ENCODE measurements at places on chromosomes 12 and 14.

GRCh38 chr12:9634177-9634803 lies 26.6 kb upstream of the KLRB1 start:
- DNase-seq = peak; percentile 89

GRCh38 chr12:82474798-82475184 lies 116.5 kb downstream of the METTL25 start:
- no peak for DNase-seq

DNA sequence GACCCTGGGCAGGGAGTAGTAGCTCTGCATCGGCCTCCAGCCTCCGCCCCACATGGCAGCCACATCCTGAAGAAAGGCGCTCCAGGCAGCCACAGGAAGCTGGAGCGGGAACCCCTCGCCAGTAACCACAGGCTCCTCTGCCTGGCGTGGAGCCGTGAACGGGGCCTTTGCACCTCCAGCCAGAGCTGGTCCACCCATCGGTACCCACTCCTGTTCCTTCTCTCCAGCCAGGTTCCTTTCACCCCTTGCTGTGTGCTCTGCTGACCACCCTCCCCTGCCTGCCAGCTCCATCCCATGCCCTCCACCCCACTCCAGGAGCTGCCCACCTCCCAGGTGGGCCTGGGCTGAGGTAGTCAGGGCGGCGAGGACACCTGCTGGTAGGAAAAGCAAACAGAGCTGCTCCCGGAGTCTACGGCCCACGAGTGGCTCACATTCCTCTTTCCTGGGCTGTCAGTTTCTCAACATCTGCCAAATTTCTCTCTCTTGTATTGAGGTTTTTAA lies 2.7 kb downstream of the TGFB3 start:
- DNase-seq = peak; percentile 10

GRCh38 chr14:22623047-22623446 lies 21.1 kb downstream of the OR6J1 start:
- no peak for DNase-seq

DNA sequence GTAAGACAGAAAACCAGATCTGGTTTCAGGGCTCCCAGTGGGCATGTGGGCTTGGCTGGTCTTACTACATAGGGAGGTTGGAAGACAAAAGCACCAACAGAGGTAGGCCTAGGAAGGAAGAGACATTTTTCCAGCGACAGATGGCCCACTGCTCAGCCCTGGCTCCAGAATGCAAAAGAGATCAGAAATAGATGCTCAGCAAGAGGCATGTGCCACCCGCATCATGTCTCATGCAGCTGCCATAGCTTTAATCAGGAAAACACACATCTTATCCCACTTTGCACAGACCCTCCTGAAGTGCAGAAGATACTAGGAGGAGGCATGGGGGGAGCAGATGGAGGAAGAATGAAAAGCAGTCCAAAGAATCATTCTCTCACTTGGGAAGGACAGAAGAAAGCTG lies 25.3 kb downstream of the VASH1 start:
- no peak for DNase-seq

GRCh38 chr12:105417732-105418131 lies 87.2 kb downstream of the C12orf75 start:
- no peak for DNase-seq

- no peak for DNase-seq
Observed at GRCh38 chr14:64149921-64150320, 144.2 kb downstream of the ESR2 start.

- peak; percentile 8 for DNase-seq
Observed at GRCh38 chr14:34461334-34462131, 507 bp downstream of the SPTSSA start.

DNA sequence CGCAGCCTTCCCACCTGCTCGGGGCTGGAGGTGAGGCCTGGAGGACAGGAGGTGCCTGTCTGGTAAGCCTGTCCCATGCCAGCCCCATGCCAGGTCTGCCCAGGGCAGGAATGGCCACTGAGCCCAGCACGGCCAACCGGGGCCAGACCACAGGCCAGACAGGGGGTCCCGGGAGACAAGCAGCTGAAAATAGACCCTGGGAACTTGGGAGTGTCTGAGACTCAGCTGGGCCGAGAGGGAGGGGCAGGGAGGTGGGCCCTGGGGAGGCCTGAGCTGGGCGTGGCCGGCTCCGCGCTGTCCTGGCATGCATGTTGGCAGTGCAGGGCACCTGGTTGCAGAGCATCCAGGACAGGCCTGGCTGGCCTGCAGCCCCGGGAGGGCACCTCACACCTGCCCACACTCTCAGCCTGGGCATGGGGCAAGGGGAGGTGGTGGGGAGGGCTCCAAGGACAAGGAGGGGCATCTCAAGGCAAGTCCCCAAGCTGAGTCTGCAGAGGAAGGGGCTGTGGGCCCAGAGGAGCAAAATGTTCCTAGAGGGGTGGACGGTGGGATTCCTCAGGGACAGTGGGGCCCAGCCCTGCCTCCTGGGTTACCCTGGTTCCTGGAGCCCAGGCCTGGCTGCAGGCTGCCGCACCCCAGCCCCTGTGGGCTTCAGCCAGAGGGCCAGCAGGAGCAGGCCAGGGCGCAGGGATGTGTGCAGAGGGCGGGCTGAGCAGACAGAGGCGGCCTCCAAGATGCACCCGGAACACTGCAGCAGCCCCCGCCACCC lies 3.2 kb upstream of the CRIP1 start:
- DNase-seq = no peak

DNA sequence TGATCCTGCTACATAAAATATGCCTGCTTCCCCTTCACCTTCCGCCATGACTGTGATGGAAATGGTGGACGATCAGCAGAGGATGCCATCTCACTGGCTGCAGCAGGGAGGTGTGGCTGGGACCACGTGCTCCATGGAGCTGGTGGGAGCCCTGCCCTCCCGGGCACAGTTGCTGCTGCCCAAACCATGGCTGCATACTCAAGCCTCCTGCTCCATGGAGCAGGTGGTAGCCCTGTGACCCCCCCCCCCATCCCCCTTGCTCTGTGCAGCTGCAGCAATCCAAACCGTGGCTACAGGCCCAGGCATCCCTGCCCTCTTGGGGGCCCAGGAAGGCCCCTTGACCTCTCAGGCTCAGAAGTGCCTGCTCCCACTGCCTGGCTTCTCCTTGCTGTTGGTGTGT lies 597.5 kb upstream of the LMO3 start:
- no peak for DNase-seq

- peak; percentile 11 for DNase-seq
Observed at GRCh38 chr12:112939761-112940381, 1.6 kb downstream of the OAS3 start.

GRCh38 chr14:95137804-95138167 lies 19.5 kb downstream of the DICER1 start:
- no peak for DNase-seq

DNA sequence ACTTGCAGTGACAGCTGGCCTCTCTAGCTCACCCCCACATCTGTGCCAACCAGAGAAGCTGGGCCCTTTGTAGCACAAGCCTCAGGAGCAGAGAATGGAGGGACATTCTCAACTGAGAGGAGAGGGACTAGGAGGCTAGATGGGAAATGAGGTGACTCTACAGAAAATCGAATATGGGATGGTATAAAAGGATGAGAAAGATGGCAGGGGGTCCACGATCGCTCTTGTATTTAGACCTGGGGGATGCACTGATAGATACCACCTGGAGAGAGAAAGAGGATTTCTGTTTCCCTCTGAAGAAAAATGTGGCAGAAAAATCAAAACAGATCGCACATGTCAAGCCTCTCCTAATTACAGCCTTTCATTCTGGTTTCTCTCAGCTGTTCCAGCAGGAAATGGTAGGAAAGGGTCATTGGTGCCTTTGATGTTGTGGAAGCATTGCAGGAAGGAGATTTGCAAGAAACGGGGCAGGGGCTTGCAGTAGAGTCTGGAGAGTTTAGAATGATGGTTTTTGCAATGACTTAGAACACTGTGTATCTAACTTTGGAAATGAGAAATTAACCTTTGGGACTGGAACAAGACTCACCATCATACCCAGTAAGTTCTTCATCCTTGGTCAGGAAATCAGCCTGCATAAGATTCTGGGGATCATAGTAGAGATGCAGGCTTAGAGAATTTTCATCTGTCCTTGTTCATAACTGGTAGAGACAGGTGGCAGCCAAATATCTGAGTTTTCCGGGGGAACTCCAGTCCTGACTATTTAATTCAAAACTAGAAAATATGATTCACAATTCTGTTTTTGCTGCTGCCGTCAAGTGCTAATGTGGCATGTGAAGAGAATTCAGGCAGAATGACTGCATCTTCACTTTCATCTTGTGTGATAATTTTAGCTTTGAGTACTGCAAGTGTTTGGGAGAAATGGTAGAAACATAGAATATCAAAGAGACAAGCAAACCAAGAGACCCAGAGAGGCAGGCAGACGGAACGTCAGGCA lies 98.8 kb downstream of the DAD1 start:
- DNase-seq = peak; percentile 45

DNA sequence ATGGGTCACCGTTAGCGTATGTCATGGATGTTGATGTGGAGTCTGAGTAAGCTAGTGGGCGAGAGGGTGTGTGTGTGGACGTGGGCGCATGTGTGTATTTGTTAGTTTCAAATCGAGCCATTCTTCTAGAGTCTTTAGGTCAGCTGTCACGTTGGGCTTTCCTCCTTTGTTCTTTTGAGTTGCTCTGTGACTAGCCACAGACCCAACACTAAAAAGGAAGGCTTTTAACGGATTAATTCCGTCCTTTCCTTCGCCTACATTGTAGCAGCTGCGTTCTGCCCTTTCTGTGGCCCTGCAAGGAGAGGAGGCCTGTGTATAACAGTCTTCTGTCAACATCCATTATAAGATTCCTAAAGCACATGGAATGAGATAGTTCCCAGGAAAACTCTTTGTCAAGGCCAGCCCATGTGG lies 117.2 kb upstream of the DNM1L start:
- DNase-seq = no peak

GRCh38 chr14:49984424-49984823 lies 91.5 kb downstream of the ARF6 start:
- DNase-seq = no peak

- no peak for DNase-seq
Observed at GRCh38 chr12:62320054-62320453, 59.9 kb downstream of the USP15 start.

- peak; percentile 64 for DNase-seq
Observed at GRCh38 chr14:50095895-50096294, 20.5 kb downstream of the VCPKMT start.

DNA sequence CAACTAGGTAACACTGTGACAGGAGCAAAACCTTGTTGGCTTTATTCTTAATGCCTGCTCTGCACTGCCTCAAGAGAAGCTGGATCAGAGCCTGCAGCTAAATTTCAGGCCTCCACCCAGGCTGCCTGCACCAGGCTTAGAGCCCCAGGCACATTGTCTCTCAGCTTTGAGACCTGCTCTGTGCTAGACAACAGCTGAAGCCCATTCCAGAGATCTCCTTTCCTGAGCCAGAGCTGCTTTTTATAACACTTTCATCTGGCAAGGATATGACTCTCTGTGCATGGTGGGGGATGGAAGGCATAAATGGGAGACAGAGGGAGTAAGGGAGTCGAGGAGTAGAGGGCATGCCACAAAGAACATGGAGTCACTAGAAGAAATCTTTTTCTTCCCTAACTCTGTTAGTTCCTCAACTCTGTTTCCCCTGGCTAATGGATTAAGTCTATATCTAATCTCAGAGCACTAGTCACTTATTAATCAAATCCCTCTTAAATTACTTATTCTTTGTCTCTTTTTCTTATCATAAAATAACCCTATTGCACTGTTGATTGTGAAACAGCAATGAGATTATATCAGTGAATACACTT lies 27.1 kb upstream of the LUM start:
- DNase-seq = no peak

GRCh38 chr12:67193704-67194103 lies 75.5 kb upstream of the CAND1 start:
- no peak for DNase-seq

- no peak for DNase-seq
Observed at GRCh38 chr12:93090731-93091172, 161.7 kb upstream of the EEA1 start.

- DNase-seq = peak; percentile 45
Observed at GRCh38 chr14:91310606-91311283, 66.2 kb upstream of the GPR68 start.

GRCh38 chr12:53551889-53552291 lies 44.6 kb upstream of the NPFF start:
- no peak for DNase-seq

GRCh38 chr12:126189856-126190255 lies 1124.6 kb downstream of the AACS start:
- no peak for DNase-seq

GRCh38 chr12:65296508-65297265 lies 18.2 kb downstream of the MSRB3 start:
- DNase-seq = no peak

GRCh38 chr14:77097006-77097699 lies 905 bp upstream of the CIPC start:
- no peak for DNase-seq

DNA sequence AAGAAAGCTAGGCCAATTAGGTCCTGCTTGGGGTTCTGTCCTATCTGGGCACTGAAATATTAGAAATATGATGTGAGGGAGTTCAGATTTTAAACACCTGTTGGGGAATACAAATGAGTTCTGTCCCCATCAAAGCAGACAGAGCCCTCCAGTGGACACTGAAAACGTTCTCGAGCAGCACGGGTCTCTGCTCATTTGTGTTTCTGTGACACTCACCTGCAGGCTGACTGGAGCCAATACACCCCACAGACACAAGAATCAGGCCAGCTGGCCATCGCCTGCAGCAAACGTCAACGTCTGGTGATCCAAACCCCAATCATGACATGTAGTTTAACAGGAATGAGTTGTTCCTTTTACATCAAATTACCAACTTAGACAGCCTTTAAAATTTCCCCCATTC lies 493.4 kb upstream of the TMEM132C start:
- DNase-seq = no peak

DNA sequence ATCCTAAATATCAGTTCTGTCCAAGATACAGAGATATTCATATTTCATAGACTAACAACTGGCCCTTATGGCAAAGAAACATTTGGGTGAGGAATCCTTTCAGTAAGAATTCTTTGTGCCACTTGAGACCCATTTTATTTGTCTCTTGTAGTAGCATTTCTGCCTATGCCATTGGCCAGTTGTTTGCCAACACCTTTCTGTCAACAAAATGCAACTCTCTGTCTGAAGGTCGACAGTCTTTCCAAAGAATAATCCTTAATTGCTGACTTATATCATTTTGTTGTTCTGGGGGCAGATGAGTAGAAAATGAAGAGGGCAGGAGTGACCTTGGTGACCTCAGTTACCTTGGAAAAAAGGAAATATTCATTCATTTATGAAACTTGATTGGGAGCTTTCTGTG lies 10.9 kb downstream of the IFT43 start:
- no peak for DNase-seq

GRCh38 chr14:72876710-72877063 lies 17.2 kb downstream of the DPF3 start:
- no peak for DNase-seq

GRCh38 chr12:88188180-88188579 lies 46.1 kb downstream of the TMTC3 start:
- DNase-seq = no peak

DNA sequence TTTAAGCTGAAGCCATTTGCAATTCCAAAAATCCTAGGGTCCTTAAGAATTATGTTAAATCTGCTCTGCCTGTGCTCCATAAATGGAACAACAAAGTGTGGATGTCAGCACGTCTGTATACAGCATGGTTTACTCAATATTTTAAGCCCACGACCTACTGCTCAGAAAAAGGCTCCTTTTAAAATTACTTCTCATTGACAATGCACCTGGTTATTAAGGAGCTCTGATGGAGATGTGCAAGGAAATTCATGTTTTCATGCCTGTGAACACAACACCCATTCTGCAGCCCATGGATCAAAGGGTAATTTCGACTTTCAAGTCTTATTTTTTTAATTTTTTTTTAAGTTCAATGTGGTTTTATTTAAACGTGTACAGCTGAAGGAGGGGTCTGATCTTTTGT lies 48.1 kb downstream of the FBXO33 start:
- no peak for DNase-seq
